ENCODE measurements at places on chromosomes 3 and 15.

GRCh38 chr15:72889545-72889944 is 106.0 kb upstream of the ADPGK start:
- DNase-seq = no peak

DNA sequence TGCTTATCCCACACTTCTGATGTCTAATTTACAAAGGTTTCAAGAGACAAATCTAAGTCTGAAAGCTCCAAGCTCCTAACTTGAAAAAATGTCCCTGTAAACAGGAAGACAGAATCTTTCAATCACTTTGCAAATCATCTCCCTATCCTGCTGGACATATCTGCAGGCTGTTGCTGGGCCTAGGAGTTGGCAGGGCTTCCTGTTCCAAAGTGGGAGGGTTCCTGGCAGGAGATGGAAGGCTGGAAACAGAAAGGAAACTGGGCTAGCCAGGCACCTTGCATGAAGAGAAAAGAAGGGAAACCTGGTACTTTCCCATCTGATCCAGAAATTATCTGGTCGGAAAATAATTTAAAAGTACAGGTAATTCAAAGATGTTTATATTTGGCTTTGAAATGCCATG is 227.3 kb upstream of the IL12A start:
- DNase-seq = peak; percentile 40

DNA sequence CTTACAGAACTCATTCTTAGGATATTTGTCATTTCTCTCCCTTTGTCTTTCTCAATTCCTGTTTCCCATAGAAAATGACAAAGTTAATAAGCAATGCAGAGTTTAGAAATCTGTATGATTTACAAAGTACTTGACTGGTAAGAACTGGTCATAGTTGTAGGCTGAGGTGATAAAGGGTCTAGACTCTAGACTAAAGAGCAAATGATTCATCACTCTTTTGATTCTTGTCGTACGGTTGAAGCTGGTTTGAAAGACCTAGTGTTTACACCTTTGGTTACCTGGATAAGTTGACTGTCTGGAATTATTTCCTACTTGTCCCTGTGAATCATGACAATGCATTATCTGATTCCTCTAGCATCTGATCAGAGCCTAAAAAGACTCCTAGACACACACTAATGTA is 58.9 kb upstream of the TP63 start:
- no peak for DNase-seq

- DNase-seq = peak; percentile 2
These were observed 292.6 kb downstream of the LRRC3B start for GRCh38 chr3:26915208-26915607.

DNA sequence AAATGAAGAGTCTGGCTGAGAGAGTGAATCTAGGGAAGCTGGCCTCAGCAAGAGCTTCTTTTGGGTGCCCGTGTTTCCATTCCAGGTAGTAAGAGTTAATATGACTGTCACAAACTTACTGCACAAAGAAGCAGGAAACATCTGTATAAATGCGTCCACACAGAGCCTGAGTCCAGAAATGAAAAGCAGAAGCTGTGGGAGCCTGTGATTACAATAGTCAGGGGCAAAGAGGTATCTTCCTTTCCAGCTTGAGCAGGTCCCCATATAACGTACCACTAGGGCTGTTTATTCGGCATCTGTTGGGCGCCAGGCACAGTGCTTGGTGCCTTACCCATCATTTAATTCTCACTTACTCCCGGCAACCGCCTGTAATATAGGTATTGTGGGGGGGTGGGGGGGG is 40.5 kb upstream of the B3GNT5 start:
- peak; percentile 82 for DNase-seq

- peak; percentile 25 for DNase-seq
These were observed 15.5 kb upstream of the SCAANT1 start for GRCh38 chr3:63927422-63928280.

DNA sequence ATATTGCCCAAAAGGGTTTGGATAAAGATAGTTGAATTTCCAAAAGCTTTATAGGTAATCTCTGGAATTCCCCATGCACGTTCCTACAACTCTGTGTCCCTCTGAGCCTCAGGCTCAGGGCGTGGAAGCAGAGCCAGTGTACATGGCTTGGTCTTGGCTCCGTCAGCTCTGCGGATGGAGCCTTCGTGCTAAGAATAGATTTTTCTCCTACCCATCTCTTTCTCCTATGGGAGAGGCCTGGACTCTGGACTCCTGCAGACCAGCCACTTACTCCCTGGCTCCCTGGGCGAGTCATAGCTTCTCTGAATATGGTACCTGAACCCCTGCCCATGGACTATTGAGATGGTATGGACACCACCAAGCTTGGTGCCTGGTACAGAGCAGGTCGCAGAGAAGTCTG is 99.9 kb downstream of the EEFSEC start:
- DNase-seq = no peak

GRCh38 chr15:92661069-92661468 is 5.5 kb upstream of the FAM174B start:
- DNase-seq = no peak

Measured in muscle of leg (tissue), 16 donors.